ENCODE measurements at places on chromosomes 11 and 22.

DNA sequence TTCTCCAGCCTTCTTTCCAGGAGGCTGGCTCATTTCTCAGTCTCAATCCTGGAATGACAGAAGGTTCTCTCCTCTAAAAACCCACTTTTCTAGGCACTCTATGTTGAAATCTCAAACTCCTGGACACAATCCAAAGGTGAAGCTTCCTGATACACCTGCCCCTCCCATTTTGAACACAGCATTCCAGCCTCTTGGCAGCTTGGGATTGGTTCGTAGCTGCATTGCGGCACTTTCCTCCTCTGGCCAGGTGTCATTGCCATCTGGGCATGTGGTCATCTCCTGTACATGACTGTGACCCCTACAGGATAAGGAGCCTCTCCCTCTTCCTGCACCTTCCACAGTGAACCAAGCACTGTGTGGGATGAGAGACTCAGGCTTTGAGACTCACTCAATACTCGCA lies 230.2 kb upstream of the B3GAT1 start:
- no peak for DNase-seq

GRCh38 chr22:43514476-43515157 lies 102.8 kb downstream of the MPPED1 start:
- no peak for DNase-seq

- no peak for DNase-seq
Measured at GRCh38 chr11:2555336-2555735, 110.5 kb downstream of the KCNQ1 start.

DNA sequence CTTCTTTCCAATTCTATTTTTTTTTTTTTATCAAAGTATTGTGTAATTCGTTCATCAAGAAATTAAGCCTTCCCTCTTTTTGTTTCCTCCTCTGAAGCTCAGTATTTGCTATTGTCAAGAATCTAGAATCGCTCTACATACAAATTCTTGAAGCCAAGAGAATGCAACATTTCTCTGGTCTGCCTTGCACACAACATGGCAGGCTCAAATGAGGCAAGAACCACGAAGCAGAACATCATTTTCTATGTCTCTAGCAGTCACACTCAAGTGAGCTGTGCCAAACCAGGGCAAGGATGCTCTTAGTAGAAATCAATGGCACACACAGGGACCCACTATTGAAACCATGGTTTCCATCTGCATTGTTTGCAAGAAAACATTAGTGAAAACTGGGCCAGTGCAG lies 46.7 kb upstream of the SLC1A2 start:
- no peak for DNase-seq

DNA sequence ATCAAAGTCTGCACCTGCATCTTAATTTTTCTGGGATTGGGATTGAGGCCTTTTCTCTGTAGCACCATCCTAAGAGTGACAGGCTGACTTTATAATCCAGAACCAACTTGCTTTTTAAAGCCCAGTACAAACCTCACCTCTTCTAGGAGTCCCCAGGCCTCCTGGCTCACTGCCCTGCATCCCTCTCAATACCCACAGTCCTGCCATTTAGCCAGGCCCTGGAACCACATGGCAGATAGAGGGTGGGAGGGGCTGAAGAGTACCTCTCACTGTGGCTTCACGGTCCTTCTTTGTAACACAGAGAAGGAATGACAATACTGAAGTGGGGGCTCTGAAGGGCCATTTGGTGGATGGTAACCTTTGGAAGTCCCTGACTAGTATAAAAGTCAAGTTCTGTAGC lies 63.5 kb upstream of the PHOX2A start:
- DNase-seq: no peak

DNA sequence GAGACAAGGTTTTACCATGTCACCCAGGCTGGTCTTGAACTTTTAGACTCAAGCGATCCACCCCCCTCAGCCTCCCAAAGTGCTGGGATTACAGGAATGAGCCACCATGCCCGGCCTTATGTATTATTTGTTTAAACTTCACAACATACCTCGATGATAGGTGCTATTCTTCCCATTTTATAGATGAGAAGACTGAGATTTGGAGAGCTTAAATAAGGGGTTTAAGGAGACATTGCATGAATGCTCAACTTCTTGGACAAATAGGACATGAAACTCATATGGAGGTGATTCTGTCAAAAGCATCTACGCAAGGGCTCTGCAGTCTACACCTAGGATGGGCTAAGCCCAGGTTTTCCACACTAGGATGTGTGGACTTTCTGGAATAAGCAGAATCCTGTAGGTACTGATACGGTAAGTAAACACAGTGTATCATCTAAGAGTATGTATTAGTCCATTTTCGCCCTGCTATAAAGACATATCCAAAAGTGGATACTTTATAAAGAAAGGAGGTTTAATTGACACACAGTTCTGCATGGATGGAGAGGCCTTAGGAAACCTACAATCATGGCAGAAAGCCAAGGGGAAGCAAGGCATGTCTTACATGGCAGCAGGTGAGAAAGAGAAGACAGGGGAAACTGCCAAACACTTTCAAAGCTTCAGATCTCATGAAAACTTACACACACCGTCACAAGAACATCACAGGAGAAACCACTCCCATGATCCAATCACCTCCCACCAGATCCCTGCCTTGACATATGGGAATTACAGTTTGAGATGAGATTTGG lies 62.8 kb upstream of the CAPRIN1 start:
- no peak for DNase-seq

GRCh38 chr22:49006207-49007012 lies 821.3 kb downstream of the BRD1 start:
- DNase-seq: no peak

- no peak for DNase-seq
Measured at GRCh38 chr11:65894034-65894591, 3.6 kb downstream of the CCDC85B start.

- no peak for DNase-seq
Measured at GRCh38 chr11:86069408-86070101, 671 bp upstream of the PICALM start.

- no peak for DNase-seq
Measured at GRCh38 chr22:48279461-48279756, 1517.0 kb downstream of the TBC1D22A start.

DNA sequence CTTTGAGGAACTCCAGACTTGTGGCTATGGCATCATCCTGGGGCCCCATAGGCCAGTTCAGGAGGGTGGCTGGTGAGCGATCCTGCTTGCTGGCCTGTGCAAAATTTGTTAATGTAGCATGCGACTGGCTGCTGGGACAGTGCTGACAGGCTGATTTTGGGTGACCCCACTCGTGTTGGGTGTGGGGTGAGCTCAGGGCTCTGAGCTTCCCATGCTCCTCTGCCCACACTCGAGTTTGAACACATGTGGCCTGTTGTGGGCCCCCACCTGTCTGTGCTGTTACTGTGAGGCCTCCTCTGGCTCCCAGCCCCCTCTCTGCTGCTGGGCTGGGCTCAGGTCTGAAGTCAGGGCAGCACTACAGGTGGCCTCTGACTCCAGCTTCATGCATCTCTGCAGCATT lies 64.4 kb upstream of the MYEOV start:
- no peak for DNase-seq

DNA sequence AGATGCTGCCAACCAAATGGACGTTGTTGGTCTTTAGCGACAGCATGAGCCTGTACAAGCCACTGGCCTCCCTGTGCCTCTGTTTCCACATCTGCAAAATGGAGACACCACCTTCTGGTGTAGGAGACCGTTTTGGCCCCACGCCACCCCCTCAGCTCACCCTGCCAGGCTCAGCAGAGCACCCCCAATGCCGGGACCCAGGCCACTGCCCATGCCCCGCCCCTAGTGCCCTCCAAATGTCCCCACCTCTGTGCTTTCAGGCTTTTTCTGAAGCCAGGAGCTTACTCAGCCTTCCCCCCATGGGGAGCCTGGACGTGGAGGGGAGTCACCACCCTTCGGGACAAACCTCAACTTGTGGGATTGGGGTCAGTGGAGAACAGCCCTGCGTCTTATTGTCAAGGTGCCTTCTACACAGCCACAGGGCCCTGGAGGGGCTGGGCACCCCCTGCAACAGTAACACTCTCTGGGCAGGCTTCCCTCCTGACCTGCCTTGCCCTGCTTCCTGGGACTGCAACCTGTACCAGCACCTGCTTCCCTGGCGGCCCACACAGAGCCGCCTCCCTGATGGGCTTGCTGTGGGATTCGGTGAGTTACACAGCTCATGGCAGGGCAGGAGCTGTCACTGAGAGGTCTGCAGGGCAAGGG lies 24.6 kb upstream of the RTL6 start:
- DNase-seq: no peak

- DNase-seq: no peak
Measured at GRCh38 chr22:20531404-20532201, 24.2 kb downstream of the MED15 start.

DNA sequence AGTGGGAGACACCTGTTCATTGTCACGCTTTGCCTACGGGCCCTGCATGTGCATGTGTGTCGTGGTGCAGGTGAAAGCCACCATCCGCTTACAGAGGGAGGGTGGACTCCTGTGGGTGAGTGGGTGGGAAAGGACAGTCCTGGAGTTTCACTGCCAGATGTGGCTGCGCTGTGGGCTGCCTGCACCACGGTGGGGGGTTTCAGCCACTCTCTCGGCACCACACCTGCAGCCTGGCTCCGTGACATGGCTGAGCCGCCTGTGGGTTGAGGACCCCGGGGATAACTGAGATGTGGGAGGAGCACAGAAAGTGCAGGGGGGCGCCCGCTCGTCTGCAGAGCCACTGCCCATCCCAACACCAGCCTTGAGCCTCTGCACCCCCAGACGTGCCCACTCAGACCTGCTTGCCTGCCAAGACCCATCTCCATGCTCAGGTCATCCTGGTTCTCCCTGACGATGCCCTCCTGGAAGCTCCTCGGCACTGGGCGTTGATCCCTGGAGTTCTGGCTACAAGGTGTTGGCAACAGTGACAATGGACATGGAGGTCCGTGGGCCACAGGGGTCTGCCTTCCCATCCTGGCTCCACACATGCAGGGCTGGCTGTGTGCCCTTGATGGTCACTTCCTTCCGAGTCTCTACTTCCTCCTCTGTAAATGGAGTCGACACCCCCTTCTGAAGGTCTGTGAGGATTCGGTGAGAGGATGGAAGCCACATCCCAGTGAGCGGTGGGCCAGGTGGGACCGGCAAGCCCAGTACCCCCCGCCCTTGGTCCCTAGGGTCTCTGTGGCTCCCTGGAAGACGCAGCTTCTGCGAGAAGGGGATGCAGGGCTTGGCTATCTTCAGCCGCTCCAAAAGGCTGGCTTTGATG lies 1007.0 kb downstream of the BRD1 start:
- no peak for DNase-seq
